ENCODE measurements at places on chromosomes 4 and X.
A peak's percentile ranks its signal among the peaks of the same experiment; 100 is the strongest.

GRCh38 chr4:140109737-140110136 is 44.2 kb downstream of the MAML3 start:
- no peak for DNase-seq

GRCh38 chr4:33395731-33396485 is 2675.7 kb downstream of the PCDH7 start:
- no peak for DNase-seq

- DNase-seq: no peak
Observed at GRCh38 chr4:162727766-162728165, 438.9 kb downstream of the NAF1 start.

- no peak for DNase-seq
Observed at GRCh38 chrX:14267216-14267615, 237.5 kb upstream of the GEMIN8 start.

DNA sequence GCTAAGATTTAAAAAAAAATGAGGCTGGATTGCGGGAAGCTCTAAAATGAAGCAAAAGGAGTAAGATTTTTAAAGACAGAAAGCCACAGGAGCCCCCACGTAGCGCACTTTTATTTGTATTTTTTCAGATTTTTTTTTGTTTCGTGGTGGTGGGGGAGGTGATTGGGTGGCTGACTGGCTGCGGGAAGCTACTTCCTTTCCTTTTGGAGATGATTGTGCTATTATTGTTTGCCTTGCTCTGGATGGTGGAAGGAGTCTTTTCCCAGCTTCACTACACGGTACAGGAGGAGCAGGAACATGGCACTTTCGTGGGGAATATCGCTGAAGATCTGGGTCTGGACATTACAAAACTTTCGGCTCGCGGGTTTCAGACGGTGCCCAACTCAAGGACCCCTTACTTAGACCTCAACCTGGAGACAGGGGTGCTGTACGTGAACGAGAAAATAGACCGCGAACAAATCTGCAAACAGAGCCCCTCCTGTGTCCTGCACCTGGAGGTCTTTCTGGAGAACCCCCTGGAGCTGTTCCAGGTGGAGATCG is 908 bp downstream of the PCDH10 start:
- peak; percentile 15 for DNase-seq

- DNase-seq: no peak
Observed at GRCh38 chr4:102530986-102531385, 29.8 kb downstream of the NFKB1 start.

DNA sequence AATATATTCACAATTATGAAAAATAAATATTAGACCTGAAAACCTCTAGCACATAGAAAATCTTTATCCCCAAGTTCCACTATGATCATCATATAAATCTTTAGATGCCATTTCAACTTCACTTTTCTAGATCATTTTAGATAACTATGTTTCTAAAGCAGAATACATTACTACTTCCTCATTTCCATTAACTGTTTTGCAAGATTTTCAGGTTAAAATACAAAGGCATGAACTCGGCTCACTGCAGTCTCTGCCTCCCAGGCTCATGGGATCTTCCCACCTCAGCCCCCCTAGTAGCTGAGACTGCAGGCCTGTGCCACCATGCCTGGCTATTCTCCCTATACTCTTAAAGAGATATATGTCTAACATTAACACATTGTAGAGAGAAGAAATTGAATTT is 1365.9 kb upstream of the AGA start:
- DNase-seq: no peak

GRCh38 chr4:78464265-78464664 is 87.3 kb upstream of the ANXA3 start:
- no peak for DNase-seq

DNA sequence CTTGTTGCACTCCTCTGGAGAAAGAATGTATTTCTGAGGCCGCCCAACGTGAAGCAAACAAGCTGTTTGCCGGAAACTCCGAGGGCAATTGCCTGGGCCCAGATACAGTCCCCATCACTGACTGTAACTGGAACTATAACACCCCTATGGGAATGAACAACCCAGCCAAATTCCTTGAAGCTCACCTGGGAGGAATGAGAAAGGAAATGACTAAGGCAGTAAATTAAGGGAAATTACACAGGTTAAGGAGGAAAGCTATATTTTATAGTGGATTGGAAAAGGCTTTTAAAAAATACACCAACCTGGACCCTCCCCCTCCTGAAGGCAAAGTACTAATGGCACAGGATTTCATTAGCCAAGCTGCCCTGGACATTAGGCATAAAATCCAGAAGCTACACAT is 11.7 kb upstream of the HERC5 start:
- no peak for DNase-seq

- DNase-seq: no peak
Observed at GRCh38 chrX:127457161-127457560, 595.0 kb downstream of the ACTRT1 start.

DNA sequence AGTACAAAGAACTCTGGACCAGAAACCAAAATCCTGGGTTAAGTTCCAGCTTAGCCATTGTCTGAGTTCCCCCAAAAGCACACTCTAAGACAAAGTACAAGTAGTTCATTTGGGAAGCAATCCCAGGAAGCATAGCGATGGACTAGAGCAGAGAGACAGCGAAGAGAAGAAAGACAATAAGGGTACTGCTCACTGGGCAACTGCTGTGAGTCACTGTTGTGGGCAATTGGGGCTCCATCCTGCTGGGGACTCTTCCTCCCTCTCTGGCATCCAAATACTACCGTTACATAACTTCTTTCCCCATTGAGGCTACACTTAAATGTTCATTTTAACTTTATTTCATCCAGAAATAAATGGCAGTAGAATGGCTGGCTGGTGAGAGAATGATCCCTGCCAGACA is 14.1 kb downstream of the SRPX start:
- peak; percentile 5 for DNase-seq

GRCh38 chrX:457292-457679 is 70.6 kb upstream of the PPP2R3B start:
- DNase-seq: no peak

GRCh38 chr4:52873861-52874343 is 11.8 kb downstream of the RASL11B start:
- DNase-seq: no peak

DNA sequence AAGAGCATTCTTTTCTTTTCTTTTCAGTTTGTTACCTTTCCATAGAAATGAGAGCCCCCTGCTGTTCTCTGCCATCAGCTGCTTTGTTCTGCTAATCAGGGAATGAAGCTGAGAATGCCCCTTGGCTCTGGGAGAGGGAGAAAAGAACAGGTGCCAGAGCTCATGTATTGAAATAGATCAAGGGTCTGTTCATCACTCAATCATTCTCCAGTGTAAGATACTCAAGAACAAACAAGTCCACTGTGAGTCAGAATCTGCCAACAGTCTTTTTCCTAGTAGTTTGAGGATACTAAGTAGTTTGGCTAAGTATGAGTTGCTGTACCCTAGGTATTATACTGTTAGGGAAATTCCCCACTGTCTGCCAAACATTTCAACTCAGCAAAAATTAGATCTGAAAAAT is 144.3 kb downstream of the RTL3 start:
- no peak for DNase-seq

GRCh38 chrX:104922206-104922621 is 298.3 kb downstream of the TEX13A start:
- peak; percentile 47 for DNase-seq

DNA sequence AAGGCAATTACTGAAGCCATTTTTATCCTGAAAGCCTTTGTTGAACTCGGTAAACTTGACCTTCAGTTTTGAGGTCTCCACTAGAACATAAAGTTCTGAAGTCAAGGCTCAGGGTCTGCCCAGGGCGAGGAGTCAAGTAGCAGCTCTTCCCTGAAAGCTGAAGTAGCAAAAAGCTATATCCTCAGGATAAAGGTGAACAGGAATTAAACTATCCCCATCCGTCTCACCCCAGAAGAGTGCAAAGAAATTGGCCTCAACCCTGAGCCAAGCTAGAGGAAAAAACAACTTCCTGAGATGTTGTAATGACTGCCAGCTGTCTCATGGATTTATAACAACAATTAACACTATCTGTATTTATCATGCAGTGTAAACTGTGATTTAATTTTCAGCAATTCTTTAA is 590.8 kb downstream of the SPRY1 start:
- no peak for DNase-seq

DNA sequence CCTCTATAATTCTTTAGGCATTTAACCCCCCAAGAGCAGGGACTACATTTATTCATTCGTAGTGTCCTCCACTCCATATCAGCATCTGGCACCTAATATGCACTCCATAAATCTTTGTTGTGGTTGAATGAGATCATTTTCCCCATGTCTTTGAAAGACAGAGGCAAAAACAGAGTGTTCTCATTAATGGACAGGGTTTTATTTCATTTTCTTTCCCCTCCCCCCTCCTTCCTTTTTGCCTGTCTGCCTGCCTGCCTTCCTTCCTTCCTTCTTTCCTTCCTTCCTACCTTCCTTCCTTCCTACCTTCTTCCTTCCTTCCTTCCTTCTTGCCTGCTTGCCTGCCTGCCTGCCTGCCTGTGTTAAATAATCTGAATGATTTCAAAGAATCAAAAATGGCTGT is 83.2 kb downstream of the SHROOM3 start:
- peak; percentile 27 for DNase-seq

DNA sequence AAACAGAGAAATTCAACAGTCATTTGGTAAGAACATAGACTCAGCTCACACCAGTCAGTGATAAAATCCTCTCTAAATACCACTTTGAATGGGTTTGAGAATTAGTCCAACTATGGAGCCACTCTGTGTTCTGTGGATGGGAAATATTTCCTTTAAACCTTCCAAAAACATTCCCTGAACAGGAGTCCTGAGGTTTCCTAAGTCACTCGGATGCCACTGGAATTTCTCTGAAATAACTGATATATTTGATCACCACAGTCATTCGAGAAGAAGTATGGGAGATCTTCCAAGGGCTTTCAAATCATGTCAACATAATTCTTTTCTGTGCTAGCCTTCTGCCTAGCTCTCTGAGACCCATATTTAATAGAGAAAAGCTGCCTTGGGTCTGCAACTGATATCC is 958.6 kb downstream of the STIM2 start:
- DNase-seq: peak; percentile 64

DNA sequence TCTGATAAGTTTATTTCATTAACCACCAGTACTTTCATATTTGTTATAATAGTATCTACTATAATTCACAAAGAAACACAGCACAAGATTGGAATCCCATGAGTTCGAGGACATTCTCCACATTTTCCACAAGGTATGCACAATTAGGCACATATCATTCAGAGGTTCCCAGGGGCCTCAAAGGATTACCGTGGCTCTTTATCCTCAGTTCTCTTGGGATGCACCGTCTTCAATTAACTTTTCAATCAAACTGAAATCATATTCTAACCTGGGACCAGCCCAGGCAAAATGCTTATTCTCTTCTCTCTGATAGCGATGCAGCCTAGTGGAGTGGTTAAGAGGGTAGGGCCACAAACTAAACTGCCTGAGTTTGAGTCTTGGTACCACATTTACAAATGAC is 242.6 kb upstream of the RASGEF1B start:
- DNase-seq: no peak

DNA sequence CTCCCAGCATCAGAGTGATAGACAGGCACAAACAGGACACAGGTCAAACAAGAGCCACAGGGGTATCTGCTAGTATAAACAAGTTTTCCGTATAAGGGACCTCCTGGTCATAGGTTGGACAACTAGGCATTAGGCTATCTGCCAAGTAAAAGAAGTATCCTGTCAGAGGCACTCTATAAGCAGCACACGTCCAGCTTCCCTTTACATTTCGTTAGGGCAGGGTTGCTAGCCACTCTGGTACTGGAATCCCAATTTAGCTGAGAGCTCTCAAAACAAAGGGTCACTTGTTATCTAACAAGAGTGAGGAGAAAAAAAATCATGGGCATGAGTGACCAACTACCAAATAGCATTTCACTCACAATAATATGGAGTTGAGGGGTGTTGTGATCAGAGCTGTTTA is 780.7 kb upstream of the DIAPH2 start:
- DNase-seq: no peak

DNA sequence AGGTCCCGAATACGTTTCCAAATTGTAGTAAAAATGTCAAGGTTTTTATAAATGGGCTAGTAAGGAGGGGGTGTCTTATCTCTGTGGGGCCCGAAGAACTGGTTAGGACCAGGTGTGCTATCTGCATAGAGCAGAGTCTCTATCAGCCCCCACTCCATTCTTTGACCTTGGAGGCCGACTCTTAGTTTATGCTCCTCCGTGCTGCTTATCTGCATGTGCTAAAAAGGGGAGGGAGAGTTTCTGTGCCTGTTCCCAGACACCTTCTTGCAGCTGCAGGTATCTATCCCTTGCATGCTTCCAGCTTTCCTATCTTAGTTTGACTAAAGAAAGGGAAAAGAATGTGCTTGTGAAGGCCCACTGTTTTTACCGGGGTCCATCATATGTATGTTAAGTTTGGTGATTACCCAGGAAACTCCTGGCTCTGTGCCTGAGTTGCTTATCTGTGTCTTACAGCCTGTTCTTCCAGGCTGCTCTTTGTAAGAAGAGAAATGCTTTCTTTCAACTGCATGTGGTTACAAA is 28.6 kb upstream of the NAF1 start:
- no peak for DNase-seq

DNA sequence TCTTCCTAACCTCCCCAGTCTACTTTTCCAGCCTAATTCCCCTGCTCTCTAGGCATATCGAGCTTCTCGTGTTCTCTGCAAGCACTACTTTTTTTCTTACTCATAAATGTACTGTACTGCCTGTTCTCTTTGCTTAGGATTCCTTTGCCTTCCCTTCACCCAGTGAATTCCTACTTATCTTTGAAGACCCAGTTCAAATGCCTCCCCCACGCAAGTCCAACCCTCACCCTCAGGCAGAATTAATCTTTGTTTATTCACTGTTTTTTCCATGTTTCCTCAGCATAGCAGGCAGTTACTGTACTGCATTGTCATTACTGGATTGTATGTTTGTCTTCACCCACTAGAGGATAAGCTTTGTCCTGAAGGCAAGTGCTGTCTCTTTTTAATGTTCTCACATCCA is 287.7 kb downstream of the BMPR1B start:
- DNase-seq: no peak

DNA sequence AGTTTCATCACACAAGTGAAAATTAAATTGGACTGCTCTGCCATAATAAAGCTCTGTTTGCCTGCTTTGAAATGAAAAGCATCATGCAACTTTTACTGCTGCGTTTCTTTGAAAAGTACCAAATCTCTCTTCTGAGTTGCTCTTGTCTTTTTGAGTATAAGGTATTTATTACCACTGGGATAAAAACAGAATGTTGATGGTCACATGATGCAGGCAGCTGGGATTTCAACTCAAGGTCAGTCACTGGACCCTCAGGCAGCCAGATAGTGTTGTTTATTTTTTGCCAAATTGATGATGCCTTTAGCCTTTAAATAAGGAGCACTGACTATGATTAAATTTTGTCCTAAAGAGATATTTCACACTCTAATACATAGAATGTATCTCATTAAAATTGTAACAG is 32.7 kb downstream of the DMD start:
- DNase-seq: no peak

- no peak for DNase-seq
Observed at GRCh38 chrX:155899366-155899765, 18.2 kb downstream of the VAMP7 start.

Data from EL (cell line).